ENCODE measurements at places on chromosomes 2 and 18.

DNA sequence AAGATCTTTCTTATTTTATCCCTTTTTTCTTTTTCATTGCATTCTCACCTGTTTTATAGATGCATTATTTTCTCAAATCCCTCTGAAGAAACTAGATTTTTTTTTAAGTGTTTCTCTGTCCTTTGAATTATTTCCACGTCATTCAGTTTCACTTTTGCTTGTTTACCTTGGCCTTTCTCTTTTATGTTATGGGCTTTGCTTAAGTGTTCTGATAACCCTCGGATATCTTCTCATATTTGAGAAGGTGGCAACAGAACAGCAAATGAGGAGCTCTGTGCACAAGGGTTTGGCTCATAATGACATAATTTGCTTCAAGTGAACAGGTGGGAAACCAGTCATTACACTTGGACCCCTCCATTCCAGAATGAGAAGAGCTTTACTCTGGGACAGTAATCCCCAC is 111.9 kb downstream of the C1D start:
- no peak for DNase-seq

DNA sequence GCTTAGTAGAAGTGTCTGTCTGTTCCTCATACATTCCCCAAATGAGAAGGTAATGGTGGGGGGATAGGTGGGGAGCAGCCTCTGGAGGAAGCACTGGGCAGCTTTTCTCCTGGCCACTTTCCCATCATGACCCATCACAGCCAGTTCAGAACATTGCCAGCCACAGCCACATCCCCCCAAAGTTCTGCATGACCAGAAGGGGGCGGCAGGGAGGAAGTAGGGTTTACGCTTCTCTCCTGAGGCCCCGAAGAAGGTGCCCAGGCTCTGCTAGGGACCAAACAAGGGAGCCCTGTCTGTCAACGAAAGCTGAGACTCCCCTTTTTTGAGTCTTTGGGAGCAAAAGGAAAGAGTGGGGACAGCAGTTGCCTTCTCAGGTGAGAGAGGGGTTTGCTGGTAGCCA is 7.7 kb downstream of the IGFBP5 start:
- no peak for DNase-seq

DNA sequence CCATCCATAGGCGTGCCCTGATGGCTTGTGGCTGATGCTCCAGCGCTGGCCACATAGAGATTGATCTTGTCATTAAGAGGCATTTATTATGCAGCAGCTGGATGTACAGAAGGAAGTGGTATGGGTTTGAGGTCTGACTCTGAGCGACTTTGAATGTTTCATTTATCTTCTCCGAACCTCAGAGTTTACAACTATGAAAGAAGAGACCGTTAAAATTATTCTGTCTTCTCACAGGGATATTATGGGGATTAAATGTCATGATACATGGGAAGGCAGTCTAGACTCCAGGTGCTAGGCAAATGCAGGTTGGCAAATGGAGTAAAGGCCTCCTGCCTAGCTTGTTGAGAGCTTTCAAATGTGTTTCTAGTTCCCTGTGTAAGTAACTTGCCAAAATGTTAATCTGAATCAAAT is 30.3 kb downstream of the MOGAT1 start:
- peak; percentile 55 for DNase-seq

GRCh38 chr2:29459445-29460179 is 344.4 kb downstream of the CLIP4 start:
- DNase-seq, result no peak

GRCh38 chr2:96111823-96112500 is 4.4 kb downstream of the ADRA2B start:
- DNase-seq, result no peak

- no peak for DNase-seq
These were observed 111.1 kb downstream of the TGFA start for GRCh38 chr2:70442301-70443077.

DNA sequence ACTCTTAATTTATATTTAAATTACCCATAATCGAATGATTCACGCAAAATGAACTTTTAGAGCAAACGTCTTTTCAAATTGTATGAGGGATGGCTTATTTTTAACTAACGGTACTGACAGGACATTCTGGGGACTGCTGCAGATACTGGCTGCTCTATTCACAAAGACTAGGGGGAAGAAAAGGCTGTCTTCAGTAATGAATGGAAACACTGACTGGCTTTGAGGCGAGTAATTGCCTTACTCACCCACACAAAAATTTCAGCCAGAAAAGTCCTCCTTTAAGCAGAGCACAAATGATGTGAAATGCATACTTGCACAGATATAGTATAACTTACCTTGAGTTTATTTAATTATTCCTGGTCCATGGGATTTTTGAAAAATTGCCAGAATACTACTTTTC is 852.6 kb downstream of the DPP10 start:
- peak; percentile 2 for DNase-seq

GRCh38 chr18:25099895-25100294 is 252.1 kb downstream of the ZNF521 start:
- no peak for DNase-seq

- DNase-seq, result no peak
These were observed 11.4 kb upstream of the SRBD1 start for GRCh38 chr2:45622336-45623075.

DNA sequence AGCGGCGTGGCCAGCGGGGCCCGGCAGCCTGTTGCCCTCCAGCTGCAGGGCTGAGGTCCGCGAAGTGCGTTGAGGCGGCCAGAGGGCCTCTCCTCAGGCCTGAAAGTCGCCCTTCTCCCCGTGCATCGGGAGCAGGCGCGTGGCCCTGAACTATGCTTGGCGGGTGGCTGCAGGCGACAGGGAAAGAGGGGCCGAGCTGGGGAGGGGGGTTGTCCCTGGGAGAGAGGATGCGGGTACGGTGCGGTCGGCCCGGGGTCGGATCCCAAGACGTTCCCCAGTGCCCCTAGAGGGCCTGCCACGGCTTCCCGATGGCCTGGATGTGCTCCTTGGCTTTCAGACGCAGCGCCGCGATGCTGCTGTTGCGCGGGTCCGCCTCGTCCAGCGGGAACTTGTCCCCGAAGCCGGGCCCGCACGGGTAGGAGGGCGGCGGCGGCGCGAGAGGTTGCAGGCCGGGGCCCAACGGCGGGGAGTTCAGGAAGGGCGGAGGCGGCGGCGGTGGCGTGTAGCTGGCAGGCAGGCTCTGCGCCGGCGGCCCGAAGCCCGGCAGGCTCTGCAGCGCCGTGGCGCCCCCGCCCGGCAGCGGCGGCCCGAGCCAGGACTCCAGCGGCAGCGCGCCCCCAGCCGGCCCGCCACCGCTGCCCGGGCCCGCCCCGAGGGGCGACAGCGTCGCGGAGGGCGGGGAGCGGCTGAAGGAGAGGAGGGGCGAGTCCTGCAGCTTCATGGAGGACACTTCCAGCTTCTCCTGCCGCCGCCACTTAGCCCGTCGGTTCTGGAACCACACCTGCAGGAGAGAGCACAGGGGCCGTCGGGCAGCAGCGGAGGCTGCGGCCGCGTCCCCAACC is 4.3 kb downstream of the RAX start:
- DNase-seq, result peak; percentile 60

- DNase-seq, result no peak
These were observed 33.3 kb upstream of the LGALSL start for GRCh38 chr2:64420677-64421076.

DNA sequence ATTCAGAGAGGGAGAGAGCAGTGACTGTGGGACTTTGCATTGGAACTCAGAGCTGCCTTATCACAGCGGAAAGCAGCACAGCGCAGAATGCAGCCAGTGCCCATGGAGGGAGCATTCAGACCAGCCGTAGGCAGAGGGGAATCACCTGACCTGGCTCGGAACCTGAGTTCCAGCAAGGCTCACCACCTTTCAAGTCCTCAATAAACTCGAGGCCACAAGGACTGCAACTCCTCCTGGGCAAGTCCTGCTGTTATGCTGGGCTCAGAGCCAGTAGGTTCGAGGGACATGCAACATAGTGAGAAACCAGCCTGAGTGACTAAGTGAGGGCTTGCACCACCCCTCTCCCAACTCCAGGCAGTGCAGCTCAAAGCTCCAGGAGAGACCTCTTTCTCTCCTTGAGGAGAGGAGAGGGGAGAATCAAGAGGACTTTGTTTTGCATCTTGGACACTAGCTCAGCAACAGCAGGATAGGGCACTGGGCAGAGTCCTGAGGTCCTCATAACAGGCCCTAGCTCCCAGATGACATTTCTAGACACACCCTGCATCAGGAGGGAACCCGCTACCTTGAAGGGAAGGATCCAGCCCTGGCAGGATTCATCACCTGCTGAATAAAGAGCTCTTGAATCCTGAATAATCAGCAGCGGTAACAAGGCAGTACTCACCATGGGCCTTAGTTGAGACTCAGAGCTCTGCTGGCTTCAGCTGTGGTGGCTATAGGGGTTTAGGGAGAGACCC is 136.8 kb upstream of the OTOS start:
- DNase-seq, result no peak

GRCh38 chr2:213227458-213227857 is 56.8 kb upstream of the SPAG16 start:
- no peak for DNase-seq

DNA sequence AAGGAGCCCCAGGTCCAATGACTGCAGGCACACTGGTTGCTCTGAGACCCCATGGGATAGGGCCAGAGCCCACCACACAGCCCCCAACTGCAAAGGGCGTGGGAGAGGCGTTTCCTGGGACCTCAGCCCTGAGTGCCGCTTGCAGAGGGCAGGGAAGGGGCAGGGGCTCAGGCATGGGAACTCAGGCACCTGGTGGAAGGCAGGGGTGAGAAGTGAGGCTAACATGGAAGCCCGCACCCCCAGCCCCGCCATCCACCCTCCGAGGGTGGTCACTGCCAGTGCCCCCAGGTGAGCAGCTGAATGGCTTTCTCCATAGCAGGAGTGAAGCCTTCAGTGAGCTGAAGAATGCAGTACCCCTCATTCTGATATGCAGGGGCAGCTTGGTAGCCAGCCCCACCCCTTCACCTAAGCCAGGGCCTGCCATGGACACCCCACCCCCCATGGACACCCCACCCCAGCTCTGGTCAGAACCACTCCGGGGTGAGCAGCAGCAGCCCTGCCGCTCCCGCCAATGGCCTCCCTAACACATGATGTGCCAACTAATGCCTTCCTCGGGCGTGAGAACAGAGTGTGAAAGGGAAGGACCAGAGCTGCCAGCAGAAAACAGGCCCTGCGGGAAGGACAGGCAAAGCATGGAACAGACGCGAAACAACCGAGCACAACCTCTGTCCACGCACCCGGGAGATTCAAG is 6.6 kb downstream of the KIF1A start:
- no peak for DNase-seq

GRCh38 chr2:114805195-114805594 is 362.8 kb downstream of the DPP10 start:
- DNase-seq, result no peak

DNA sequence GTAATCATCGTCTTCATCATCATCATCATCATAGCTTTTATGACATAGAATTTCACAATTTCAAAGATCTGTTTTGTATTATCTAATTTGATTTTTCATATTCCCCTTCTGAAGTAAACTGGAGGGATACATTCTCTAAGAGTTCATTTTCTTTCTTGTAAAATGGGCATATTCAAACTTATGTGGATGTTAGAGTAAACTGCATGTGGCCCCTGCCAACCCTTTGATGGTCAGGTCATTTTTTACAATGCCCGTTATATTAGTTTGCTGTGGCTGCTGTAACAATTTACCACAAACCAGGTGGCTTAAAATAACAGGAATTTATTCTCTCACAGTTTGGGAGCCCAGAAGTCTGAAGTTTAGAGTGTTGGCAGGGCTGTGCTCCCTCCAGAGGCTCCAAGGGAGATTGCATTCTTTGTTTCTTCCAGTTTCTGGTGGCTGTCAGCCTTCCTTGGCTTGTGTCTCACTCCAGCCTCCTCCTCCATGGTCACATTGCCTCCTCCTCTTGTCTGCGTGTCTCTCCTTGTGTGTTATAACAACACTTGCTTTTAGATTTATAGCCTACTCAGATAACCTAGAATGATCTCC is 127.5 kb upstream of the MMADHC start:
- no peak for DNase-seq

DNA sequence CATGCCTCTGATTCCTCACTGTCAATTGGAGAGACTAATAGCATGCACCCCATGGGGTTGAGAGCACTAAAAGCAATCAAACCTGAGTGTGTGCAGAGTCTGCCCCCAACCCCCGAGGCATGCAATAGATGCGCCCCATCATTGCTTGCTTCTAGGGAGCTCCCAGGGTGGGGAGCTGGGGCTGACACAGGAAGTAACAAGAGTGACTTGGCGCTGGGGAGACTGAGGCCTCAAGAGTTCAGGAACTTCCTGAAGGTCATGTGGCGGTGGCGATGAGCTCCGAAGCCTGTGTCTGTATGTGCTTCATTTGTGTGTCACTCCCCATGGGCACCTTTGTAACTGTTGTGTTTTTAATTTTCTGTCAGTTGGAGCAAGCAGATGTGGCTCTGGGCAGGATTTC is 61.2 kb downstream of the CTIF start:
- DNase-seq, result no peak

- no peak for DNase-seq
These were observed 127.4 kb upstream of the SLC8A1 start for GRCh38 chr2:40579247-40579646.

DNA sequence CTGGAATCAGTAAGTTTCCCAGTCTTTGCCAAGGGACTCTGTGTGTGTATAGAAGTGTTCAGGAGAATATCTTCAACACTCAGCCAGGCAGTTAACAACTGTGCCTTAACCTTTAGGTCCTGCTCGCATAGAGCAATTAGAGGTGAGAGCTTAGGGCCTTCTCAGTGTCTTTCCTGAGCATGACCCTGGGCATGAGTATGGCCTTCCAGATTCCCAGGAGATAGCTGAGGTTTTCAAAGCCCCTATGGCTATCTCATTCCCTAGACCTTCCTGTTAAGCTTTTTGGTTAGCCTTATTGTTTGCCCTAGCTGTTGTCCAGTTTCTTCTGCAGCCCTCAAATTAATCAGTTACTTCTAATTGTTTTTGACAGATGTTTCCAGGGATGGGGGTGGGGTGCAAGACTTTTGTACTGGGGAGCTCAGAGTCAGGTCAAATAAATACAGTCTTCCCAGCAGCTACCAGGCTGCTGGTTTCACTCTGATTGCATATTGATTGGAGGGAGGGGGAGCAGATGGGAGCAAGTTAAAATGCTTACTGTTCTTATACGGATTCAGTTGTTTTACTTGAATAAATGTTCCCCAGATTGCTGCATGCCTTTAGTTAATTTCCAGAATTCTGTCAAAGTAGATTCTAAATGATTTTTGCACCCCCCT is 23.1 kb downstream of the PDK1 start:
- DNase-seq, result no peak

GRCh38 chr2:26018184-26019055 is 15.5 kb upstream of the RAB10 start:
- DNase-seq, result peak; percentile 60

- DNase-seq, result no peak
These were observed 100.9 kb downstream of the MBP start for GRCh38 chr18:77031662-77032061.

GRCh38 chr2:98828793-98829371 is 98.0 kb upstream of the MGAT4A start:
- no peak for DNase-seq

GRCh38 chr2:135948642-135949355 is 36.6 kb downstream of the DARS1 start:
- DNase-seq, result no peak

GRCh38 chr18:10951631-10952544 is 197.5 kb downstream of the PIEZO2 start:
- DNase-seq, result no peak

- no peak for DNase-seq
These were observed 192.4 kb downstream of the SPAG16 start for GRCh38 chr2:213476641-213477040.

Data from tongue (tissue), 3 donors.